ENCODE measurements at places on chromosomes 2 and 18.
A peak's percentile ranks its signal among the peaks of the same experiment; 100 is the strongest.

DNA sequence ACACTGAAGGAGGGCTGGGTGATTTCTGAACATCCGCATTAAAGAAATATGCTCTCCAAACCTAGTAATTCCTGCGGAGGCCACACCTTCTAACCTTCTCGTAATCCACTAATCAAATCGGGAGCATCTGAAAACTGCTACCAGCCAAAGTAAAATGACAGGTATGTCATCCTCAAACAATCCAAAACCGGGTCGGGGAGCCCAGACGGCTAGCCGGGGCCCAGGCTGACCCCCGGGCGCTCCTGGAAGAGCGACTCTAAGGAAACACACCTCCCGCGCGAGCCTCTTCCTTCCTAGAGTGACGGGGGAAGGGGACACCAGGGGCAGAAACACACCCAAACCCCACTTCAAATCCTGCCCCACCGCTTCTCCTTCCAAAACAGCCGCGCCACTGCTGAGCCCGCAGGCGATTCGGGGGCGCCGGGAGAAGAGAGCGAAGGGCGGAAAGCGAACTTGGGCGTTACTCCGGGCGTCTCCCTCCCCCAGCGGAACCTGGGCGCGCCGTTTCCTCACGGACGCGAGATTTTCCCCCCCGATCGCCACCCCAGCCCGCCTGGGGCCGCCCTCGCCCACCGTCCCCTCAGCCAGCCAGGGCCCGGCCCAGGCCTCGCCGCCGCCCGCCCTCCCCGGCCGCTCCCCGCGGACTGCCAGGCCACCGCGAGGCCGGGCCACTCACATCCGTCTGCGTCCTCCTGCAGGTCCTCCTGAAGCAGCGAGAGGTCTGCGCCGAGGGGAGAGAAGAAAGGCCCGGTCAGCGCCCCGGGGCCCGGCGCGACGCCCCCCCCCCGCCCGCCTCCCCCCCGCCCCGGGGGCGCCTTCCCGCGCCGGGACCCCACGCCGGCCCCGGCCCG is 584 bp downstream of the PPP4R1 start:
- peak; percentile 81 for DNase-seq

DNA sequence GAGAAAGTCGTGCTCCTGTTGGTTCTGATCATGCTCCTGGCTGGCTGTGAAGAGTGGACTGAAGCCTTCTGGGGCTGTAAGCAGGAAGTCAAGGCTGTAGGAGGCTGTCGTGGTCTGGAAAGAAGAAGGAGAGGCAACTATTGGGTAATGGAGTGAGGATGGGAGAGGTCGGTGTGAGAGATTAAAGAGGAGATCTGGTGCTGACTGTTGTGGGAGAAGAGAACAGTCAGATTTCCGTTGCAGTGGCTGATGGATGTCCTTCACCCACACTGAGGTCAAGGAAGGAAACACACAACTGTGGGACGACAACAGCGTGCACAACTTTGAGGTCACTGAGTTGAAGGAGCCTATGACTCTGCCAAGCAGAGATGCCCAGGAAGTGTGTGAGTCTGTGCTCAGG is 2.8 kb upstream of the PSMD1 start:
- DNase-seq, result no peak

DNA sequence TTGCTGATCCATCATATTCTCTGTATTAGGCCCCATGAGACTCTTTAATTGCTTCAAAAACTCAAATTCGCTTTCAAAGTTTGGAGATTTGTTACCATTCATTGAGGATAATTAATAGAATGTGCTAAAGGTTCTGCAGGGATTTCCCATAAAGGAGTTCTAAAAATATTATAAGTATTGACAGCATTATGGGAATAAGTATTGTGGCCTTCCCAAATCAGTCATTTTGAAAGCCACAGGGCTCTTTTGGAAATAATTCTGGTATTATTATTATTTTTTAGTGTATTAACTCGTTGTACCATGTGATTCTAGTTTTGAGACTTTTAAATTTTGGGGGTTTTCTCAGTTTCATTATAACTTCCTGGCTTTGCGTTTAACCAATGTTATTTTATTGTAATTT is 37.1 kb downstream of the LCLAT1 start:
- DNase-seq, result no peak

- DNase-seq, result no peak
Observed at GRCh38 chr2:43034242-43034619, 192.2 kb downstream of the ZFP36L2 start.

GRCh38 chr2:212136216-212136795 is 402.3 kb downstream of the ERBB4 start:
- no peak for DNase-seq

DNA sequence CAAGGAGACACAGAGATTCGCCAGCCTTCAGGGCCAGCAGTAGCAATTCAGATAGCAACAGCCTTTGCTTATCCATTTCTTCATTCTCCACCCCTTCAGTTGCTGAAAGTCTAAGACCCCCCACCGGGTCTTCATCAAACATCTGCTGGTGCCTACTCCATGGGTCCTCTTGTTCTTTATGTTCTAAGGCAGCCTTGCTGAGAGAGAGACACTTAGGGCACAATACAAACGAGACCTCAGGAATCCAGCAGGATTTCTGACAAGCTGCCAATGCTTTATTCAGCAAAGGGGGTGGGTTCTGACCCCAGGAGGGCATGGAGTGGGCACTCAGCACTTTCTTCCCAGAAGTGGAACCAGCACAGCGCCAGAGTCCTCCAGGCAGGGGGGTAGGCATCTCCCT is 36.2 kb upstream of the CNGA3 start:
- DNase-seq, result no peak

GRCh38 chr2:128633501-128633900 is 314.8 kb upstream of the HS6ST1 start:
- no peak for DNase-seq

DNA sequence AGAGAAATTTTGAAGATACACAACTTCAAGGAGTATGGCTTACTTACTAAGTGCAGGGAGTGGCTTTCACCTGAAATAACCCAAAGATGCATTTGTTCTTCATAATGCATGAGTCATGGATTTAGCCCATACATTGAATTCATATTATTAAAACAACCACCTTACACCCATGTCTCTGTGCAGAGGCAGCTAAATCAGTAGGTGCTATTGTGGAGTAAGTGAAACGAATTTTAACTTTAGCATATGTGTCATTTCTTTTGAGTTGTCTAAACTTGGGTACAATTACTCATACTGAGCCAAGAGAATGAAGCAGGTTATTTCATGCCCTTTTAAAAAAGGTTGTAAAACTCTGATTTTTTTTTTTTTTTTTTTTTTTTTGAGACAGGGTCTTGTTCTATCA is 11.0 kb upstream of the ANKRD29 start:
- DNase-seq, result no peak

DNA sequence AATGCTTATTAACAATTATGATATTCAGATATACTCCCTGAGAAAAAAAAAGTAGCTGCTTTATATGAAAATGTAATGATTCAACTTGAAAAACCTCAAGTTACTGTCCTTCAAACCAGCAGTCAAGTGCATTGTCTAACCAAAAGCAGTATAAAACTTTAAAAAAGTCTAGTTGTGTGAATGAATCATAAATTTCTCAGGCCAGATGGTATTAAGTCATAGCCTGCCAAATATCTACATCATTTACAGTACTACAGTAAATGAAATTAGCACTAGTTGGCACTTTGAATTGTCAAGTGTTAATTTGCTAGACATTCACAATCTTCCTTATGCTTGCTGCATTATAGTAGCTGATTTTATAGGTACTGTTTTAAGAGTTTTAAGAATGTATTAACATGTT is 85.9 kb downstream of the CBLN2 start:
- DNase-seq, result no peak

DNA sequence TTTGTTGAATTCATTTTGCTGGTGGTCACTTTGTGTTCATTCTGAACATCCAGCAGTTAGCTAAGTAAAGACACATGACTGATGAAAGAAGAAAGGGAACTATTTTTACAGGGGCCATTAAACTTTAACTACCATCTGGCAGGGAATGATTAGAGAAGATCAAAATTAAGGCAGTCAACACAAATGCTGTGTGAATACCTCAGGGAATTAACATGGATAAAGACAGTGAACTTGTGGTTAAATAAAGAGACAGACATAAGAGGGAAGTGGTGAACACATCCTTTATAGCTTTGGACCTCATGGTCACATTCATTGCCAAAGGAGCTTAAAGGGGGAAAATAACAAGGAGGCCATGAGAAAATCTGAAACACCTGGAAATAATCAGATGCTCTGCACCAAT is 52.6 kb upstream of the ATP5MC3 start:
- DNase-seq, result no peak

DNA sequence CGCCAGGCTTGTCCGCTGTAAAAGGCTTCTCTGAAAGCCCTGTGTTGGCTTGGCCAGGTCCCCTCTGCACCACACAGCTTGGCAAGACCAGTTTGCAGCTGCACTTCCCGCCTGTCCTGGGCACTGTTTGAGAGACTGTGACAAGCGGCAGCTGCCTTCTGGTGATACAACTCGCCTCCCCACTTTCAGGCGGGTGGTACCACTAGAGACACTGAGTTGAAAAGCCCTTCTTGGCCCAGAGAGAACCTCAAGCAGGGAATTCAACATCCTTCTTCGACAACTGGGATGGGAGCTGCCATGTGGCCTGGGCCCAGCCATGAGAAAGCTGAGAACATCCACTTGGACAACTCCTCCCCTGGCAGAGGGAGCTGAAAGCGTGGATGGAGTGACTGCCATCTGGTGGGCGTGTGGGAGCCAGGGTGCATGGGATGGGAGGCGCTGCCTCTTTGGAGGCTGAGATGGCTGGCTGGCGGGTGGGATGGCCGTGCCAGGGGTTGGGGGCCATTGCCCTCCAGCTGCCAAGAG is 125.5 kb upstream of the REV1 start:
- DNase-seq, result no peak

- DNase-seq, result no peak
Observed at GRCh38 chr2:232361646-232362045, 16.9 kb upstream of the ALPP start.

GRCh38 chr2:45631955-45632354 is 19.5 kb upstream of the PRKCE start:
- no peak for DNase-seq

- DNase-seq, result no peak
Observed at GRCh38 chr2:8154270-8154669, 527.6 kb upstream of the ID2 start.

- no peak for DNase-seq
Observed at GRCh38 chr2:230225486-230225885, at the start of gene SP140. Gene SP140, plus strand, starts transcription at chr2:230225736. Its CDS starts 109 bp downstream, at chr2:230225845.

DNA sequence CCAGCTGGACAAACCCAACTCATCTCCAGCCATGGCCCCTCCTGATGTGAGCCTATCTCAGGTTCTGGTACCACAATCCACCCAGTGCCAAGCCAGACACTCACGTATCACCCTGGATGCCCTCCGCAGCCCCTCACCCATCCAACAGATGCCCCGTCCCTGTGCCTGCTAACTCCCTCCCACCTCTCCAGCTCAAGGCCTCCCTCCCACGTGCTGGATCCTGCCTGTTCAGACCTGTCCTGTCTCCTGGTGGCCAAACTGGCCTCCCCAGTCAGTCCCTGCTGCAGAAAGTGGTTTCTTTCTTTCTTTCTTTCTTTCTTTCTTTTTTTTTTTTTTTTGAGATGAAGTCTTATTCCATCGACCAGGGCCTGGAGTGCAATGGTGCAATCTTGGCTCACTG is 86.2 kb downstream of the RRM2 start:
- no peak for DNase-seq

DNA sequence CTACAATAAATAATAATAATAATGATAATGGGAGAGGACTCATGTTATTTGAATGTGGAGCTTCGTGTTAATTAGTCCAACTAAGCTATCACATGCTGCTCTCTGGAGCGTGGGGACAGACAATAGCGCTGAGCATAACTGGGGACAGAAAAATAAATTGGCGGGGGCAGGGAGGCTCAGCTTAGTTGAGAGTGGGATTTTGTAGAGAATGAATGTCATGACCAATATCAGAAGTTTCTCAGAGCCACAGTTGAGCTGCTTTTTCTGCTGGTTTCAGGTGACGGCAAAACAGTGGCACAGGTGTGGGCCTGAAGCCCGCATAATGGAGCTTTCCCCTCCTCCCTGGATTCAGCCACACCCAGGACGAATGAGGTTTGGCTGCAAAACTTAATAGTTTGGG is 111.1 kb upstream of the CAB39 start:
- DNase-seq, result no peak

DNA sequence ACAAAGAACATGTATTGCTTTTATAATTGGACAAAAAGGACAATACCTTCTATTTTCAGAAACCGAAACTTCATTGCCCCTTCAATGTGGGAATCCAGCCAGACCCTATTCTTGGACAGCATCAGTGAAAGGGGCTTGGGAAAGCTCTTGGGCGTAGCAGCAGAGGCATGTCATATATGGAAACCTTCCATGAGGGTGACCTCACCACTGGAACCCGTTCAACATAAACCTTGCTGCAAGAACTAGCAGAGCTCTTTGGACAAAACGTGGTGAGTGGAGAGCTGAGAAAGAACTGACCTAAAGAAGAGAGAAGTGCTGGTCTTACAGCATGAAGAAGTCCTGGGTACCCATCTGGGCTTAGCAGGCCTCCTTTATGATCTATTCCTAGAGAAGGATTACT is 22.7 kb upstream of the ACTG2 start:
- DNase-seq, result no peak

DNA sequence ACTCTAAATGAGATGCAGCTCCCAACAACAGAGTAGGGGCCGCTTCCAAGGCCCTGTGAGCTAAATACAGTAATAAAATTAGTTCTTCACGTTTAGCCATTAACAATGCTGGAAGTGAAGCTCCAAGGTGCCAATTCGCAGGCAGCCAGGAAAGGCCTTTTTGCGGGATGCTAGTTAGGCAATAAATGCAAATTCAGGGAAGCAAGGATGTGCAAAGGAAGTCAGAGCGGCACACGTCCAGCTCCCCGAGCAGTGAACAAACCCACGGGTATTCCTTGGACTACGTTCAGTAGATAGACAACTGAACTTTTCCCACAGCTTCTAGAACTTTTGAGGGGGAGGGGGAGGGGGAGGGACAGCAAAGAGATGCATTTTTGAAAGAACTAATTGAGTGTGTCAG is 6.9 kb downstream of the ZNF516 start:
- no peak for DNase-seq

All from erythroblast (primary cell).